Sigmoid colon (tissue), 7 donors: ENCODE measurements at places on chromosomes 1 and 21. TPM values are rescaled to one million over a fixed set of nuclear protein-coding genes. Genes with fewer than 3 reads are reported as not detected.

ICOSLG gene
- total RNA-seq: 0.27 TPM

DNA sequence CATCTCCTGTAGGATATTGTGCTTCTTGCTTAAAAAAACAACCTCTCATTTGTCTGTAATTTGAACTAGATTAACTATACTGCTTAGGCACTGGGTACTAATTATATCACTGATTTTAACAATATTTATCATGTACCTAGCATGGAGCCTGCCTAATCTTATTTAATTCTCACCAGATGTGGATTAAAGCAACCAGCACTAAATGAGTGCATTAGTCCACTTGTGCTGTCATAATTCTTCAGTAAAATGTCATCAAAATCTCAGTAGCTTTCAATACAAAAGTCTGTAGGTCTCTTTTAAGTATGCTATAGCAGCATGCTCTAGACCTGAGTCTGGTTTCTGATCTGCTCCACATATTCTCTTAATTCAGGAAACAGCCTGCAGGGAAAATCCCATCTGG lies 368.1 kb downstream of the NCAM2 start:
- H3K4me3 ChIP-seq: no peak overlapping the region
- H3K4me1 ChIP-seq: no peaks in the 10 kb centered on the region

- no peak overlapping the region for H3K27ac ChIP-seq
- no peaks in the 10 kb centered on the region for H3K27me3 ChIP-seq
- DNase-seq: no peak
- peaks cover 15% of the 10 kb centered on the region for H3K4me1 ChIP-seq
- no peaks in the 10 kb centered on the region for H3K36me3 ChIP-seq
These were observed 14.7 kb upstream of the CSF1 start for GRCh38 chr1:109895720-109896504.

DNA sequence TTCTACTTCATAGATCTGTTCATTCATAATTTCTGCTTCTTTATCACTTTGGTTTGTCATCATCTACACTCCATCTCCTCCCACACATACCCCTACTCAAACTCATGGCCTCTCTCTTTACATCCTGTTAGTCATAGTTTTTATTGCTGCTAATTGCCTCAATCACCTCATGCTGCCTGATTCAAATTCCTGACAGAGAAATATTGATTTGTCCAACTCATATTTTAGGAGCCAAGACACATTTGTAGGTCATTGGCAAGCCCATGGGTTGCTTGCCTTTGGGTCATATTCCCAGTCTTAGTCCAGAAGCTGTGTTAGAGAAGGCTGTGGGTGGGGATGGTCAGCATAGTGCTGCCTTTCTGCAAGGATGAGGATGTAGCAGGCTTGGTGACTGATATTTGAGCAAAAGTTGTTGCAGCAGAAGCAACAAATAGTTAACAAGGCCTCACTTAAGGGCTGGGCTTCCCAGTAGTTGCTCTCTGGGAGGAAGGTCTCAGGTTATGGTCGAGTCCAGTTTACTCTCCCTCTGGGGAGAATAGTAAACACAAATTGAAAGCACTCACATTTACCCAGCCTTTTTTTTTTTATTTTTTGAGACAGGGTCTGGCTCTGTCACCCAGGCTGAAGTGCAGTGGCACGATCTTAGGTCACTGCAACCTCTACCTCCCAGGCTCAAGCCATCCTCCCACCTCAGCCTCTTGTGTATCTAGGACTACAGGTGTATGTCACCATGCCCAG lies 22.4 kb upstream of the EPS15 start:
- H3K36me3 ChIP-seq: no peaks in the 10 kb centered on the region
- H3K4me3 ChIP-seq: no peak overlapping the region
- H3K4me1 ChIP-seq: no peaks in the 10 kb centered on the region
- H3K27me3 ChIP-seq: no peaks in the 10 kb centered on the region
- no peak overlapping the region for H3K27ac ChIP-seq

GRCh38 chr1:55997536-55997935 lies 581.8 kb downstream of the PLPP3 start:
- DNase-seq: no peak
- H3K36me3 ChIP-seq: no peaks in the 10 kb centered on the region
- H3K4me1 ChIP-seq: no peaks in the 10 kb centered on the region

GRCh38 chr21:33419538-33420123 lies 16.4 kb downstream of the IFNGR2 start:
- no peaks in the 10 kb centered on the region for H3K4me1 ChIP-seq
- H3K4me3 ChIP-seq: no peak overlapping the region
- peak; percentile 70 for DNase-seq
- no peaks in the 10 kb centered on the region for H3K27me3 ChIP-seq
- H3K36me3 ChIP-seq: peaks cover 76% of the 10 kb centered on the region

- H3K27me3 ChIP-seq: no peaks in the 10 kb centered on the region
- H3K36me3 ChIP-seq: no peaks in the 10 kb centered on the region
- H3K4me1 ChIP-seq: no peaks in the 10 kb centered on the region
- H3K4me3 ChIP-seq: no peak overlapping the region
- DNase-seq: no peak
- H3K27ac ChIP-seq: no peak overlapping the region
These were observed 73.2 kb upstream of the DNAJC6 start for GRCh38 chr1:65235867-65236805.
